Choroid plexus epithelial cell (primary cell): ENCODE measurements at places on chromosomes 6 and 20.

- DNase-seq = no peak
Measured at GRCh38 chr20:11492386-11492785, 425.3 kb upstream of the BTBD3 start.

DNA sequence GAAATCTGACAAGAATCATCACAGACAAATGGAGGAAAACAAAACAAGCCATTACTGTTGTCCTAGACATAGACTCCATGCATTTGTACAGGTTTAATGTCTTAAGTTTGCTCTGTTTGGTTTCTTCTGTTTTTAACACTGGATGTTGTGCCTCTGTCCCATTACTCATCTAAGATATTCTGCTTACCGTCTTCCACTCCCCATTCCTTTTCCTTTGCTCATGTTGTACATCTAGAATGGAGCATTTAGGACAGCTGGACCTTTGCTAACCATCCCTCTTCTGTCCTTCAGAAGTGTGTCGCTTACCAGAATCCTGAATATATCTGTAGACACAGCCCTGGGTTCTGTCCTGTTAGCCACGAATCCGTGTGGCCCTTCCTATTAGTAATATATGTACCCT lies 35.2 kb downstream of the RAB22A start:
- DNase-seq = peak; percentile 33

GRCh38 chr6:118316796-118317384 lies 231.2 kb upstream of the PLN start:
- no peak for DNase-seq

- peak; percentile 56 for DNase-seq
Measured at GRCh38 chr6:105136431-105137350, 43.1 kb downstream of the POPDC3 start.

- peak; percentile 58 for DNase-seq
Measured at GRCh38 chr6:79671600-79672266, 40.6 kb downstream of the SH3BGRL2 start.

GRCh38 chr6:137323860-137324259 lies 104.7 kb upstream of the IFNGR1 start:
- DNase-seq = no peak

GRCh38 chr6:45562171-45562570 lies 184.4 kb upstream of the SUPT3H start:
- DNase-seq = no peak
